ENCODE measurements at places on chromosomes 6 and 20. TPM values are rescaled to one million over a fixed set of nuclear protein-coding genes. Genes with fewer than 3 reads are reported as not detected.
A peak's percentile ranks its signal among the peaks of the same experiment; 100 is the strongest.

Gene RSPH4A
- total RNA-seq: not detected

Gene TMC2
- not detected for total RNA-seq

DNA sequence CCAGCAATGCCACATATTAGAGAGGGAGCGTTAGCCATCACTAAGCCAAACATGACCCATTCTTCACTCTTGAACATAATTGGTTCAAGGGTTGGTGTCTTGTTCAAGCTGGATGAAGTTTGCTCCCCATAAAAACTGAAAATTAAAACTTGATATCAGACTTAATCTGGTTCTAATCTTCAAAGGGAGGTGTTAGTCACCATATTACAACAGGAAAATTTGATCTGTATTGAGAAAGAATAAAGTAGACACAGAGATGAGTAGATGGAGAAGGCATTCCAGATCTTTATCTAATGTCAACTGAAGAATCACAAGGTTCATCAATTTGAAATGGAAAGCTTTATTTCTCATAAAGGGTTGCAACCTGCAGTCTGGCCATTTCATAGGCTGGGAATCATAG is 972.8 kb downstream of the HACE1 start:
- DNase-seq: no peak

GRCh38 chr6:32956176-32956575 is 3.3 kb upstream of the HLA-DMA start:
- DNase-seq: no peak

DNA sequence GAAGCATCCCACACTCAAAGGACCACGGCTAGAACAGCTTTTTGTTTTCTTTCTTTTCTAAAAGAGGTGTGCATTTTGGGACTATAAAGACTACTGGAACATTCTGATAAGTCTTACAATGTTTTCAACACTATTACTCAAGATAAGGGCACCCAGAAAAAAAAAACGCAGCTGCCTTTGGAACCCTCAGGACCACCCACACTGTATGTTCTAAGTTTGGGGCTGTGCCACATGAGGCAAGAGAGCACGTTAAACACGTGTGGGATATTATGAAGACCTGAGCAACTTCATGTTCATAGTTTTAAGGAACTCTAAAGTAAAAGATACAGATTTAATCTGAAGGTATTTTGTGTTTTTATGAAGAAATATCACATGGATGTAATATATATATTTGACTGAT is 204.6 kb downstream of the FOXC1 start:
- DNase-seq: no peak

- no peak for DNase-seq
Measured at GRCh38 chr6:70547313-70547712, 19.4 kb upstream of the SDHAF4 start.

DNA sequence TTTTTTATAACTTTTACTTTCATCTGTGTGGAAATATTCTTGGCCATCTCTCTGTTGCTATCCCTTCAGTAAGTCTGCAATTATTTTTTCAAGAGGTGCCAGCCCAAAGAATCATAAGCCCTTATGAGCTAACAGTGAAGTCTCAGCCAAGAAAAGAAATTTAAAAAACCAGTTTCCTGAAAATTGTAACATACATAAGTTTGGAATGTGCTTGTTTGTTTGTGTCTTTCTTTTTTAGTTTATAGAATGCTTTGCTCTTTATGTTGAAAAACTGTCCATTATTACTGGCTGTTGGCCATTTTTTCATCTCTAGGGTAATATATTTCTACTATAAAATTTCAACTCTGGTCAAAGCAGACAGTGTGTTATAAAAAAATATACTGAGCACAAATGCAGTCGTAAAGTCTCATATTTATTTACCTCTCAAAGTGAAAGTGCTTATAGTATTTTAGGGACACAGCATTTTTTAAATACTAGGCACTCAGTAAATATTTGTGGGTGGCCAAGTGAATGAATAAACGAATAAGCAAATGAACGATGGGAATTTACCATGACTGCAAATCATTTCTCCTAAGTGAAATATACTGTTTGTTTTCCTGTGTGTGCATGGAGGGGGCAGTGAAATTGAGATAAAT is 659.7 kb downstream of the KIF16B start:
- DNase-seq: no peak

DNA sequence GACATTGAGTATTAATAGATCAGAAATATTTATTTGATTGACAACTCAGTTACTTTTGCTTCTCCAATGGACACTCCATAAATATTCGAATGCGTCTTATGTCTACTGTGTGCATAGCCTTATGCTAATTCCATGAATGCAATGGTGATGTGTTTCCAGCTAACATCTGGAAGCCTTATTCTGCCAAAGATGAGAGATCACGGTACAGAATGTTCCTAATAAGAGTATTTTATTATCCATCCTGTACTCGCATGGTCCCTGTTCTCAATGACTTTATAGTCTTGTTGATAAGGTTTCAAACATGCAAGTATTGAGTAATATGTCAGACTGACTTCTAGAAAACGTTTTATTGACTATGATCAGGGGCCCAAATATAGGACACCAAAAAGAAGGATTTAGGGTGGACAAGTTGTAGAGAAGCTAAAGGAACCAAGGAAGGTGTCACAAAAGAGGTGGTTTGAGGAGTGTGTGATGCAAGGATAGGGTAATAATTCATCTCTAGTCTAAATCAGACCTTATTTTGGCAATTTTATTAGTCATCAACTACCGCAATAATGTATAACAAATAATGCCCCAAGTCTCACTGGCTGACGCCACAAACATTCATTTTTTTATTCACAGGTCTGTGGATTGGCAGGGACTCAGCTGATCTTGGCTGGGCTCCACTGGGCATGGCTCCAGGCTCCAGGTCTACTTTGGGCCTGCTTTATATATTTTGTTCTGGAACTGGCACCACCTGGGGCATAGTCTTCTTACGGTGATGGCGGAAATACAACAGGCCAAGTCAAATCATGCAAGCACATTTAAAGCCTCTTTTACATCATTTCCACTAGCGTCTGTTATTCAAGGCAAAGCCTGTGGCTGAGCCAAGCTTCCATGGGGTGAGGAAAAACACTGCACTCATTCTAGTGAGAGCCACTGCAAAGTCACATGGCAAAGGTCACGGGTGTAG is 24.5 kb upstream of the CD83 start:
- DNase-seq: no peak

DNA sequence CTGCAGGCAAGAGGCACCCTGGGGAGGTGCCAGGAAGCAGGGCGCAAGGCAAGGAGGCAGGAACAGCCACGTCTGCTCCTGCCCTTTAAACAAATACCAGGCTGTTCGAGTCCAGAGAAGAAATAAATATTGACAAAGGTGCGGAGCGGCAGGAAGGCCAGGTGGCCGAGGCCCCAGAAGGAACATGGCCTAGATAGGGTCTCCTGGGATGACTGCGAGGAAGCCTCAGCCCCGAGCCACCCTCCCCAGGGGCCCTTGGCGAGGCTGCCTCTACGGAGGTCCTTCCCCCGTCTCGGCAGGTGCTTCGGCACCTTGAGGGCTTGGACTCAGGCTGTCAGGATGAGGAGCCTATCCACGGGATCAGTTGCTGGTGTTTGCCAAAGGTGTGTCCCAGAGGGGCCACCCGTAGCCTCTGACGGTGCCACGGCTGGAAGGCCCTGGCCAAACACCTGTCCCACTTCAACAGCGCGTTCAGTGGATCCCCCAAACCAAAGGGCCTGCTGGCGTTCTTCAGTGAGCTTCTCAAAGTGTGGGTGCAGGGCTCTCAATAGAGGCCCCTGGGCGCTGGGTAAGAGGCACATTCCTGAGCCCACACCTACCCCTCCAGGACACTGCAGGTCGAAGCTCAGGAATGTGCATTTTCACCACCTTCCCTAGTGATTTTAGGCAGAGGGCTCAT is 39.8 kb downstream of the SNX5 start:
- DNase-seq: no peak

- peak; percentile 84 for DNase-seq
Measured at GRCh38 chr6:63504777-63505384, 67.4 kb upstream of the LOC128125822 start.

DNA sequence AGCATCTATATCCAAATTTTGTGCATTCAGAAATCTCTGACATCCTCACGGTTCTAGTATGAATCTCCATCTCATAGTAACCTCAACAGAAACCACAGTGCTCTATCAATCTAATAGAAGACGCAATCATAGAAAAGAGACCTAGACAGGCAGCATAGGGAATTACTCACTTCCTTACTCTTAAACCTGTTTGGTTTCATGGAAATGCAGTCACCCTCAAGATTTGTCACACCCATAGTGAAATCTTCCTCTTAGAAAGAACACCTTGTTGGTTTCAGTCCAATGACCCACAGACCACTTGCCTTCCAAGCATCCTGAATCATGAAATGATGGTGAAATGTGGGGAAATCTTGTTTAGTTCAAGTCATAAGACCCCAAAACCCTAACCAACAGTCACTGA is 166.1 kb upstream of the PRDM1 start:
- no peak for DNase-seq

GRCh38 chr6:131755597-131755996 is 44.8 kb upstream of the CTAGE9 start:
- DNase-seq: no peak

GRCh38 chr6:41463062-41463930 is 82.9 kb upstream of the FOXP4 start:
- DNase-seq: no peak

Gene TRIM15
- not detected for total RNA-seq

DNA sequence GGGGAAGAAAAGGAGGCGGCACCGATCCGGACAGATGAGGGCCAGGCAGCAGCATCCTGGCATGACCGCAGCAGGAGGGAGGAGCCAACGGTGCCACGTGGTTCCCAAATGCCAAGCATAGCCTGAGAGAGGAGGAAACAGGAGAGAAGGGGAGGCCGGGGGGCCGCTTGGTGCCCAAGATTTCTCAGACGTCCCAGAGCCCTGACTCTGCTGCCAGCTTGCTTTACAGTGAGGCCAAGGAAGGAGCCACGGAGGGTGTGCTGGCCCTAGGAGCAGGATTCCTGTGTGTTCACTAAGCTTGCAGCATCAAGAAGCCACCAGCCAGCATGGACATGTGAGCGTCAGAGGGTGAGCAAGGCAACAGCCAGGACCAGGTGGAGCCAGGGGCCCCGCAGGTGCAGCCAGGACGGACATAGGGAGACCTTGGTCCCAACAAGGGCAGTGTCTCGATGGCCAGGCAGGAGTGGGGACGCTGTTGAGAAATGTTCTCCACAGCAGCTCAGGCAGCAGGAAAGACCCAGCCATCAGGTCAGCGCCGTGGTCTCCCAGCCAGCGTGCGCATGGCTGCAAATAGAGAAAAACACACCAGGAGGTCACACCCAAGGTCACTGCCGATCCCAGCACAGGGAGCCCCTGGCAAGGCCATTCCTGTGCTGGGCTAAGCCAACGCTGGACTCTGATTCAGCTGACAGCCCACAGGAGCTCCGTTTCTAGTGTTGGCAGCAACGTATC is 143.7 kb downstream of the DLL1 start:
- no peak for DNase-seq

Gene MAFB
- 0.03 TPM for total RNA-seq

- no peak for DNase-seq
Measured at GRCh38 chr6:88013015-88013414, 34.6 kb upstream of the SPACA1 start.

Gene LIN28B
- not detected for total RNA-seq

DNA sequence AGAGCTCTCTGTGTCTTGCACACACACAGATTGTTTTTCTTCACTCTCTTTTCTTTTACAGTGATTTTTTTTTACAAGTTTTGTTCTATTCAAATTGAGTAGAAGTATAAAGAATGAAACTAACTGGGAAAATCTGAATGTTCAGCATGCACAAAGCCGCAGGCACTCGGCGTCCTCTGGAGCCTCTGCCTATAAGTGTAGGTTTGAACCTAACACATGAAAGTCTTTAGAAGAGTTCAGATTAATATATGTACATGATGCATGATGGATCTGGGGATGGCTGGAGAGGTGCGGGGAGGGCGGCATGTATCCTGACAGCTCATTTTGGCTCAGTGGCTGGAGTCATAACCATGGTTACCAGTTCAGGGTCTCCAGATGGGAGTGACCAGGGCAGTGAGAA is 301.1 kb upstream of the CDH4 start:
- DNase-seq: no peak

DNA sequence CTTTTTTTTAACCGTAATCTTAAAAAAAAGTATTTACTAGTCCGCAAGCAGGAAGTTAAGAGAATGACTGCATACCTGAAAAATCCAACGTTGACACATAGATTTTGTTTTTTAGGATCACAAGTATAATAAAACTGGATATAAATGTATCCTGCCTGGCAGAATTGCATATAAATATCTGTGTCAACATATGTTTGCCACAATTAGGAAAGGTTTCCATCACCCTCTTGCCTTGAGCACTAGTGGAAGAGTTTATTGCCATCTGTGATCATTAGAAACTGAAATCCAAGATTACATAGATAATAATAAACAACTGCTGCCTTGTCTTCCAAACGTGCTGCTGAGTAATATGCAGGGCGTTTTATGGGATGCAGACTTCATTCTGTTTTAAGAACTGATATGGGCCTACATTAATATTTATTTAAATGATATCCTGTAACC is 27.9 kb downstream of the PLEKHG1 start:
- DNase-seq: no peak

GRCh38 chr6:139847457-139847813 is 473.0 kb upstream of the CITED2 start:
- DNase-seq: no peak

Gene QKI
- total RNA-seq: 76.1 TPM

DNA sequence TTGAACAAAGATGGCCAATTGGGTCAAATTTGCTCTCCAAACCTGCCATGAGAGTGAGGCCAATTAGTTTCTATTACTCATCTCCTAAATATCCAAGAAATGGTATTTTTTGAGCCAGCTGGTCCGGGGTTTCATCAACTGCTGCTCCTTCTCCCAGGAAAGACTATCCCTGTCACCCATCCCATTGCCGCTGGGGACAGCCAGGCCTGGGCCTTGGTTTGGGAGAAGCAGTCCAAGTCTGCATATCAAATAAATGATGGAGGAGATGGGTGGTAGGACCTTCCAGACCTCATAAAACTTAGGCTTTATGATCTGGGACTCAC is 46.7 kb upstream of the TTPAL start:
- no peak for DNase-seq

DNA sequence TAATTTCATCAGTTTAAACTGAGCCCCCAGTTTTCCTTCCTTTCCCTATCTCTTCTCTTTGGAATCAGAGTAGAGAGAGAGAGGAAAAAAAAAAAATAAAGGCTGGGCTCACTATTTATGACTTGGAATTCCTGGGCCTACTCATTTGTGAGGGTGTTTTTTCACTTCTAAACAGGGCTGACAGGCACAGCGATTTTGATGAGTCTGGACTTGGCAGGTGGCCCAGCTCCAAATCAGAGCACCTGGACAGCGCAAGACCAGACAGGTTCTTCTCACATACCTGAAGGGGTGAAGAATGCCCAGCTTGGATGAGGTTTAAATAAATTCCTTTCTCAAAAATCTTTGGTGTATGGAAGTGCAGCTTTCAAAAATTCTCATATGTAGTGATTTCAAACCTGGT is 122.2 kb downstream of the KIF13A start:
- peak; percentile 85 for DNase-seq

Gene HSP90AB1
- total RNA-seq: 807 TPM

DNA sequence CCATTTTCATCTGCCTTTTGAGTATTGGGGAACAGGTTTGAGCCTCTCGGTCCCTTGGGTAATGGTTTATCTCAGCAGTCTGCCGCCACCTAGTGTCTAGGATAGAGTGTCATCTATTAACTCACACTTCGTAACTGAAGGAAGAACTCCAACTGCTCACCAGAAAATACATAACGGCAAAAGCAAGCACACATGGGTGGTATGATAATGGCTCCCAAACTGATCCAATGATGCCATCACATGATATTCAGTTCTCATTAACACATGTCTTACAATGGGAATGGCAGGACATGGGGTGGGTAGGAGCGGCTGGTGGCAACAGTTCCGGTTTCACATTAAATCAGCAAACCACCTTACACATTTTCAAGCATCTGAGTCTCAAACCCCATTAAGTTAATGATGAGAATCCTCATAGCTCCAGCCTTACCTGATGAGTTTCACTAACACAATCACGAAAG is 110.7 kb upstream of the PHACTR1 start:
- DNase-seq: peak; percentile 51

All from Caki2 (cell line).